Stimulated activated CD8-positive, alpha-beta memory T cell treated with anti-CD3 and anti-CD28 coated beads, Interleukin-15, amount 100 ng/mL, for 24 hours (primary cell): ENCODE measurements at places on chromosomes 12 and 14.

- no peak for DNase-seq
Observed at GRCh38 chr12:67710582-67710981, 62.0 kb downstream of the DYRK2 start.

GRCh38 chr12:132437252-132437932 is 52.6 kb upstream of the FBRSL1 start:
- DNase-seq, result no peak

- no peak for DNase-seq
Observed at GRCh38 chr12:19893514-19893913, 454.2 kb downstream of the AEBP2 start.

DNA sequence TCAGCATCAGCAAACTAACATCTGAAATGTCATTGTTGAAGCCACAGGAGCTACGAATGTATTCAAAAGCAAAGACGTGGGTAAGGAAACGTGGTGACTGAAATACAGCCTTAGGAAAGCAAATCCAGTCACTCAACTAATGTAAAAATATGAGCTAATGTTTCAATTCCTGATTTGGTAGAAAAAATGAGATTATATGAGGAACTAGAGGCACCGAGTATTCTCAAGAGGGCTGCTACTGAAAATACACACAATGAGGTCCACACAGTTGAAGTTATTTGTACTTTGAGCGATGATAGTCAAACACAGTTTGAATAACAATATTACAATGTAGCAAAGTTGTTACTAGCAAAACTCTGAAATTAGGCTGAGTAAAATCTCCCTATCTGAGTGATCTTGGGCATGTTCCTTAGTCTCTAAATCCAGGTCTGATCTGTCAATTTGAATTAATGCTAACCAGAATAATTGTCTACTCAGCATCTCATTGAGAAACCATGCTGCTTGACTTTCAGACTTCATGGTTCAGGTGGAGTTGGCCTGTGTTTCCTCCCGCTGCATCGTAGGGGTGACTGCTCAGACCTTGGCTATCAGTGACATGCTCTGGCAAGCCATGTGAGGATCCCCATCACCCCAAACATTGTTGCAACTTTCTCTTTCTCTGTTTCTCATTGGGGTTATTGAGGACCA is 467.1 kb upstream of the SOX5 start:
- DNase-seq, result no peak

DNA sequence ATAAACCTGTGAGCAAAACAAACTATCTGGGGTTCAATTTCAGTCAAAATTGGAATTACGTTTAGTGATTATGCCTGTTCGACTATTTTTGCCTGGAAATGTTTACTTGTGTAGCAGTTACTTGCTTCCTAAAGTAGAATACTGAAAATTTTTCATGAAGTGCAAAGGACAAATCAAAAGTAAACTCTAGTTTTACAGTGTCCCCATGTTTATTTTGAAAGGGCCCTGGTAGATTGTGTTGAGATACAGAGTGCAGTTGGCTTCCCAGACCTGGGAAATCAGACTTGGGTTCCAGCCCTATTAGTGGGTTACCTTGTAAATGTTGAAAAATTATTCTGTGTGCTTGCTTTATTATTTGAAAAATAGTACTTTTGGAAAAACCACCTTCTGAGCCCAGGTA is 17.3 kb downstream of the KLRB1 start:
- DNase-seq, result no peak
